ENCODE measurements at places on chromosomes 1 and 21.

DNA sequence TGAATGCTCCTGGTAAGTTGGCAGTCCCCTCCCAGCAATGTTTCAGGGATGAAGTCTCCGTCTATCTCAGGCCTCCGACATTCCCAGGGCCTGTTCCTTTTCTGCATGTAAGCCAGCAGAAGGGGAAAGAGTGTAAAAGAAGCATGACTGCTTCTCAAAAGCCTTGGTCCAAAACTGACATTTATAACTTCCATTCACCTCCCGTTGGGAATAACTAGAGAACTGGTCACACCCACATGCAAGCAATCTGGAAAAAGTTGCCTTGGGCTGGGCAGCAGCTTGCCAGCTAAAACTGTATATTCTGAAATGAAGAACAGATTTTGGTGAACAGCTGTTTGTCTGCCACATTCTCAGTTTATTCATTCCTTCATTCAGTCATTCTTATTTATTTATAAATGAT, 24.2 kb upstream of the NPL start:
- no peak for DNase-seq

- no peak for DNase-seq
Observed at GRCh38 chr1:205593967-205594366, 37.8 kb downstream of the ELK4 start.

DNA sequence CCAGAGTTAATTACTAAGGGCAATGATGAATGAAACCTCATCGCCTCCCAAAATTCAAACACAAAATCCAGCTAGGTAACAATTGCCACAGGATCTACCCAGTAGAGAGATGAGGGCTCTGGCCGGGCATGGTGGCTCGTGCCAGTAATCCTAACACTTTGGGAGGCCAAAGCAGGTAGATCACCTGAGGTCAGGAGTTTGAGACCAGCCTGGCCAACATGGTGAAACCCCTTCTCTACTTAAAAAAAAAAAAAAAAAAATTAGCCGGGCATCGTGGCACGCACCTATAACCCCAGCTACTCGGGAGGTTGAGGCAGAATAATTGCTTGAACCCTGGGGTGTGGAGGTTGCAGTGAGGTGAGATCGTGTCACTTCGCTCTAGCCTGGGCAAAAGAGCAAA, 15.8 kb downstream of the CD2 start:
- DNase-seq, result no peak

DNA sequence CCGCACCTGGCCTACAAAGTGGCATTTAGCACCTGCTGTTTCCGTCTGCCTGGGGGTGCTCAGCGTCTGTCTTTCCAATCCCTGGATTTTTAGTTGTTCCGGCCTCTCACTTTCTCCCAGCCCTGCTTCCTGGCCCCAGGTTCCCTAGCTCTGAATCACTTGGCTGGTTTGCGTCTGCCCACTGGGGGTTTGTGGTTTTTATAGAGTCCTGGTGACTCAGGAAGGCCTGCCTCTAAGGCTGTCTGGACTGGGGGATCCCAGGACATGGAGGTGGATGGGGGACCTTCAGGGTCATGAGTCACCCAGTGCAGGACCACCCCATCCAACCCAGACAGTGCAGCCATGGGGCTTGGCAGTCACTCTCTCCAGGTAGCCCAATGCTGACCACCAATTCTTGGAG, 53.5 kb downstream of the MRPL37 start:
- no peak for DNase-seq

DNA sequence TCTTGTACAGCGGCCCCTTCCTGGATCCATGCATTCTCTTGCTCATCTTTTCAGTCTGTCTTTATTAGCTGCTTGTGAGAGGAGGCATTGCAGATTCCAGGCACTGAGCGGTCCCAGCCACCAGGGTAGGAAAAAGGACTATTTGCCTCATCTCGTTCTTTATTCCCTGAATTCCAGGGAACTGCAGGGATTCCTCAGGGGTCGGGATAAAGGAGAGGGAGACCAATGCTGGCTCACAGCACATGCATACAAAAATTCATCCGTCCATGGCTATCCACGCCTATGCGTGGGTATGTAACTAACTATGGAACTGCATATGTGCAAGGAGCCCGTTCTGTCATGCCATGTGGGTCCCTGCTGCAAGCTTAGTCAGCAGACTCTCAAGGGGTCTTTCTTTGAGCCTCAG, 879 bp upstream of the PLPPR5 start:
- no peak for DNase-seq

- DNase-seq, result no peak
Observed at GRCh38 chr1:50656931-50657330, 233.7 kb upstream of the DMRTA2 start.

- DNase-seq, result no peak
Observed at GRCh38 chr1:28194326-28195035, 18.0 kb upstream of the PTAFR start.

DNA sequence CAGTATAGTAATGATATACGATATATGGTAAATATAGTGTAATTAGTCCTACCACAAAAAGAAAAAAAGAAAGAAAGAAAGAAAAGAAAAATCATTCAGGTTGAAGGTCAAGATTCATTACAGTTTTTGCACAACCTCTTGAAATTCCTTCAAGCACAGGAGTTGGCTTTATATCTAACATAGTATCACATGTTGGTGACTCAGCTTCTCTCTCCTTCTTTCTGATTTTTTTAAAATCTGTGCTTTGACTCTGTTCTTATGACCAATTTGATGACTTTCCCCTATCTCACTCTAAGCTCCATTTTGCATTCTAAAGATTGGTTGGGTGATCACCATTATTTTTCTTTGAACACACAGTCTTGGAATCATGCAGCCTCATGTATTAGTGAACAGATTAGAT, 148.2 kb upstream of the COL11A1 start:
- DNase-seq, result no peak

DNA sequence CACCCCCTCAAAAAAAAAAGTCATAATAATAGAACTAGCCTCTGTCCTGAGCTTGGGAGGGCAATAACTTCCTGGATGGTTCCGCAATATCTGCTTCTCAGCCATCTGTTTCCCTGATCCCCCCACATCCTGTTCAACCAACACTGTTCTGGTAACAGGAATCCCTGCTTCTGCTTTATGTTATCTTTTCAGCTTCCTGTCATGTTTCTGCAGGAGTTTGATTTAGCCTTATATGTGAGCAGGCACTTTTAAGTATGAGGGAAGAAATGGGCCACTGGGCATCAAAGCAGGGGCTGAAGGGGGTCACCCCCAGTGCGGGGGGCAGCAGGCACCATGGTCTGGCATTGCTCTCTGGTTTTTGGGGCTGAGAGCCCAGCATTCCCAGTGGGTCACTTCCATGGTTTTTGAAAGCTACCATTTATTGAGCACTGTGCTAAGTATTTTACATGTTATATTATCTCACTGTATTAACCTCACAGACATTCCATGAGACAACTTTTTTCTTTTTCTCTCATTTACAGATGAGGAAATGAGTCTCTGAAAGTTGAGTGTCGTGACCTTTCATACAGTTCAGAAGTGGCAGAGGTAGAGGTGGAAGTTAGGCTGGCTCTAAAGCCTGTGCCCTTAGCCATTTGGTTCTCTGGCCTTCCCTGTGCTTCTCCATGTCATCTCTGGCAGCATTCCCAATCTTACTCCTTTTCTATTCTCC, 61.9 kb downstream of the DNTTIP2 start:
- DNase-seq, result no peak

GRCh38 chr1:166353213-166353612, 186.4 kb upstream of the FAM78B start:
- DNase-seq, result no peak

DNA sequence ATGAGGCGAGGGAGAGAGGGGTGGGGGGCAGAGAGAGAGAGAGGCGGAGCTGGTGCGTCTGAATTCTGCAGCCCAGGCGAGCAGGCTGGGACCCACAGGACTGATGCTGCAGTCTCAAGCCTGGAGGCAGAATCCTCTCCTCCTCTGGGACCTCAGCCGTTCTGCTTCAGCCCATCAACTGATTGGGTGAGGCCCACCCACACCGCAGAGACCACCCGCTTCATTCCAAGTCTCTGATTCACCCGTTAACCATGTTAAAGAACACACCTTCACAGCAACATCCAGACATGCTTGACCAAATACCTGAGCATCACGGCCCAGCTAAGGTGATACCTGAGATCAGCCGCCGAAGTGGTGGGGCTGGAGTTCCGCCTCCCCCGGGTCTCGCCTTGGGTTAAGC, 147.8 kb downstream of the NPHP4 start:
- no peak for DNase-seq
